CD4-positive, CD25-positive, alpha-beta regulatory T cell (primary cell): ENCODE measurements at places on chromosomes 5 and 9. TPM values are rescaled to one million over a fixed set of nuclear protein-coding genes. Genes with fewer than 3 reads are reported as not detected.
A peak's percentile ranks its signal among the peaks of the same experiment; 100 is the strongest.

- DNase-seq, result no peak
- H3K36me3 ChIP-seq, result no peaks in the 10 kb centered on the region
- H3K27me3 ChIP-seq, result no peaks in the 10 kb centered on the region
- H3K4me3 ChIP-seq, result no peak overlapping the region
- no peak overlapping the region for H3K27ac ChIP-seq
Observed at GRCh38 chr9:132708769-132709430, 38.6 kb downstream of the GTF3C4 start.

GRCh38 chr9:131666774-131667173 lies 73.1 kb downstream of the RAPGEF1 start:
- peak overlapping the region; percentile 95 for H3K27ac ChIP-seq
- peaks cover 81% of the 10 kb centered on the region for H3K4me1 ChIP-seq
- peak overlapping the region; percentile 31 for H3K4me3 ChIP-seq
- no peaks in the 10 kb centered on the region for H3K36me3 ChIP-seq
- no peak for DNase-seq
- H3K27me3 ChIP-seq, result no peaks in the 10 kb centered on the region

PNPLA7 gene
- 12.4 TPM for total RNA-seq

DNA sequence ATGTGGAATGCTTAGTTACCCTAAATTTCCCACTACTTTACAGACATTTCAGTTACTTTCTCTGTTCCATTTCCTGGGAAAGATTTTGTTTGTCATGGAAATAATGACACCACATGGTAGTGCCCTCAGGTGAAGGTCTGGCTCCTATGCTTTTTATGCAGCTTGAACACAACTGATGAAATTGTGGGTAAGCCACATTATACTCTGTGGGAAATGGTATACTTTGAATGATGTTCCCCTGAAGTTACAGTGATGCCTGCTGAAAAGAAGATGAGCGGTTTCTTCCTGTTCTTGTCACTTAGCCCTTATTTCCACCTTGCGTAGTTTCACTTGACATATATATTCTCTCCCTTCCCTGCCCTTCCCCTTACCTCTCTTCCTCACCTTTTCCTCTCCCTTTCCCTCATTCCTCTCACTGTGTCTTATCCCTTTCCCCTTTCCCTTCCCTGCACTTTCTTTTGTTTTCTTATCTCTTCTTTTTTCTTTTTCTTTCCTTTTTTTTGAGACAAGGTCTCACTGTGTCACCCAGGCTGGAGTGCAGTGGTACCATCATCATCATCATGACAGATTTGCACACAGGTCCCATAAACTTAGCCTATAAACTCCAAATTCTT lies 280.8 kb upstream of the IL12B start:
- no peak overlapping the region for H3K4me3 ChIP-seq
- H3K27me3 ChIP-seq, result peaks cover 4% of the 10 kb centered on the region
- no peaks in the 10 kb centered on the region for H3K36me3 ChIP-seq
- H3K27ac ChIP-seq, result no peak overlapping the region
- DNase-seq, result no peak

DNA sequence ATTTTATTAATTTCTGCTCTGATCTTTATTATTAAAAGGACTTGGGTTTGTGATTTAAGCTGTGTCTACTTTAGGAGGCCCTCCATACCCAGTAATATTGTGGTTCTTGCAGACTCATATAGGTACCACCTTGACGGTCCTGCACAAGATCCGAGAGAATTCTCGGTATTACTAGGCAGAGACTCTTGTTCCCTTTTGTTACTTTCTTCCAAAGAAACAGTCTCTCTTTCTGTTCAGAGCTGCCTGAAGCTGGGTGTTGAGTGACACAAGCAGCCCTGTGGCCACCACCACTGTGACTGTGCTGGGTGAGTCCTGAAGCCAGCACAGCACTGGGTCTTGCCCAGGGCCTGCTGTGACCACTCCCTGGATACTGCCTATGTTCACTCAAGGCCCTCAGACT lies 666.6 kb downstream of the SEMA5A start:
- no peak overlapping the region for H3K4me3 ChIP-seq
- H3K4me1 ChIP-seq, result no peaks in the 10 kb centered on the region
- DNase-seq, result no peak
- no peaks in the 10 kb centered on the region for H3K27me3 ChIP-seq

DNA sequence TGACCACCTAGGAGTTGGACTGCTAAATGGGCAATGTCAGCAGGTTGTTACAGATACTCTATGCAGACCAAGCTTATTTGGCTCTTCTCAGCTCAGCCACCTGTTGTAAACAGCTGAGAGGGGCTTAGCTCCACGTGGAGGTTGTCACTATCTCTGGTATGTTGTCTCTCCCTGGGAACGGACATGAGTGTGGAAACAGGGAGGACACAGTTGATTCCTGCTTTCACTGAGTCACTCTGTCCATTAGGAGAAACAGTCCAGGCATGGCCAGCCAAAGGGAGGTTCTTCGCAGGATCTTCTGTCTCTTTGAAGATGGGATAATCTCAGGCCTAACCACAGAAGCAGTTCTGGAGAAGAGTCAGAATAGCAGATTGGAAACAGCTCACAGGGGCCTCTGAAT lies 121.2 kb downstream of the PALM2AKAP2 start:
- no peaks in the 10 kb centered on the region for H3K36me3 ChIP-seq
- no peaks in the 10 kb centered on the region for H3K4me1 ChIP-seq
- no peak overlapping the region for H3K27ac ChIP-seq
- no peak for DNase-seq

ALDH1B1 gene
- total RNA-seq, result 1.7 TPM

- peaks cover 23% of the 10 kb centered on the region for H3K4me1 ChIP-seq
- peaks cover 28% of the 10 kb centered on the region for H3K36me3 ChIP-seq
- no peak overlapping the region for H3K27ac ChIP-seq
- no peaks in the 10 kb centered on the region for H3K27me3 ChIP-seq
Observed at GRCh38 chr9:131590449-131590848, 45.1 kb downstream of the PRRT1B start.

DNA sequence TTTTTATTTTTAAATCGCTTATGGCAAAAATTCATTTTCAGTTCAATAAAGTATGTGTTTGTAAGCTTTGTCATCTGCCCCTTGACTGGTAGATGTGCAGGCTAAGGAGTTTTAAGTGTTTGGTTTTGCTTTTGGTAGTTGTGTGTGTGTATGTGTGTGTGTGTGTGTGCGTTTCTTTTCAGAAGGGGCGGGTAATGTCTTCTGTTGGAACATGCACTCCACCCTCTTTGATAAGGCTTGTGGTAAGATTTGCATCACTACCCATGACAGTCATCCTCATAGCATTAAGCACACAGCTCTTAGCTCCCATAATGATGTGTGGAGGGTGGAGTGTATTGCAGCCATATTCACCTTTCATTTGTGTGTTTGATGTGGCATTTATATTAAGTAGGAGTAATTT lies 92.1 kb upstream of the FSD1L start:
- H3K27ac ChIP-seq, result no peak overlapping the region
- peak; percentile 8 for DNase-seq
- peaks cover 3% of the 10 kb centered on the region for H3K36me3 ChIP-seq
- no peaks in the 10 kb centered on the region for H3K4me1 ChIP-seq

- no peak overlapping the region for H3K4me3 ChIP-seq
- no peak overlapping the region for H3K27ac ChIP-seq
- no peak for DNase-seq
- no peaks in the 10 kb centered on the region for H3K4me1 ChIP-seq
- no peaks in the 10 kb centered on the region for H3K27me3 ChIP-seq
- H3K36me3 ChIP-seq, result no peaks in the 10 kb centered on the region
Observed at GRCh38 chr9:136596630-136597031, 50.8 kb upstream of the NOTCH1 start.

ADAMTS12 gene
- not detected for total RNA-seq

DNA sequence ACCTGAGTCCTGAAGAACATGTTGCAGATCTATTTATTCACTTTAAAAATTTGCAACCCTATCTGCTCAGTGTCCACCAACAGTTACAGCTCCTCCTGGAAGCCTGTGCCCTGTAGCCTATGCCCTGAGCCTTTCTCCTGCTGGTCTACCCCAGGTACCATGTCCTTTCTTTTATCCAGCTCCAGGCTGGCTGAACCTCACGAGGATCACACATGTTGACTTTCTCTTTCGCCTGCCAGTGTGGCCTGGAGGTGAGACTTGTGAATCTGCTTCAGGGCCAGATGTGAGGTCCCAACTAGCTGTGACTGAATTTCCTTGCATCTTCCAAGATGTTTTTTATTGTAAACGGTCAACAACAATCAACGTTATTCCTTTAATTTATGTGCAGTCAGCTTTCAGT lies 70.7 kb downstream of the GDNF start:
- H3K27me3 ChIP-seq, result peaks cover 2% of the 10 kb centered on the region
- H3K27ac ChIP-seq, result no peak overlapping the region
- no peak overlapping the region for H3K4me3 ChIP-seq
- no peaks in the 10 kb centered on the region for H3K4me1 ChIP-seq
- no peak for DNase-seq

PCDHB7 gene
- total RNA-seq, result not detected

DNA sequence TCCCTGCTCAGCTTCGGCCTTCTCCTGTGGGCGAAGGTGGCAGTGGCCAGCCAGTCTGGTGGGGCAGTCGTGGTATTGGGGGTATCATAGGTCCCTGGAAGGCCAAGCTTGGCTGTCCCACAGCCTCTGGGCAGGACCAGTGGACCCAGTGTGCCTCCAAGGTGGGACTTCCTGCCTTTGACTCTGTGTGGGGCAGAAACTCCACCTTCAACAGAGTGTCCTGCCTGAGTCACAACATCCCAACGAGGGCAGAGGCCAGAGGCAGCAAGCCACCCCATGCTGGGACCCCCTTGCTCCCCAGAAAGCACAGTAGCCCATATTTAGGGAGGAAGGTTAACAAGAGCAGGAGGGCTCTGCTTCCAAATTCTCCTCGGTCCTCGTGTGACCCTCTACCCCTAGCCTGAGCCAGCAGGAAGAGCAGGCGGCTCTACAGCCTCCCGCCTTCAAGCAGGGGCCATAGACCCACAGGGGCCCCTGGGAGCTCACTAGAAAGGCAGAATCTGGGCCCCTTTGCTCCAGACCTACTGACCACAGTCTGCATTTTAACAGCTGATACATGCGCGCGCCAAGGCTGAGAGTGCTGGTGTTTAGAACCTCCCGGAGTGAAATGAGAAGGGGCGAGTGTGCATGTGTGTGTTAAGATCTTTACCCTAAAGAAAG lies 51.6 kb upstream of the FUBP3 start:
- H3K27me3 ChIP-seq, result no peaks in the 10 kb centered on the region
- no peaks in the 10 kb centered on the region for H3K4me1 ChIP-seq
- DNase-seq, result no peak
- H3K27ac ChIP-seq, result no peak overlapping the region

NIM1K gene
- total RNA-seq, result 0.67 TPM

DOK3 gene
- total RNA-seq, result 1.5 TPM

SGCD gene
- not detected for total RNA-seq

NDFIP1 gene
- total RNA-seq, result 109 TPM

INSL4 gene
- not detected for total RNA-seq

- no peaks in the 10 kb centered on the region for H3K36me3 ChIP-seq
- H3K27me3 ChIP-seq, result no peaks in the 10 kb centered on the region
- peak overlapping the region; percentile 90 for H3K4me3 ChIP-seq
Observed at GRCh38 chr5:66829826-66830225, 233.6 kb downstream of the MAST4 start.

FOXD4L3 gene
- not detected for total RNA-seq

SLCO4C1 gene
- total RNA-seq, result not detected

DNA sequence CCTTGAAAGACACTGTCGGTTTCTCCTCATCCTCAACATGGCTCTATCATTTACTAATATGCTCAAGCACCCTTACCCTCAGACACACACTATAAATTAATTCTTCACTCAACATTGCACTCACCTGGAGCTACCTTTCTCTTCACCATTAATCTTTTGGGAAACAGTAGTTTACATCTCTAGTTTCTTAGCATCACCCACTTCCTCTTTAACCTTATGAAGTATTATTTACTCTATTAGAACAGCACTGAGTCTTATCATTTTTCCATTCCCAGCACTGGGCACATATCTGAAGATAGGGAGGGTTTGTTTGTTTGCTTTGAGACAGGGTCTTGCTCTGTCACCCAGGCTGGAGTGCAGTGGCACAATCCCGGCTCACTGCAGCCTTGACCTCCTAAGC lies 213.5 kb downstream of the SMARCA2 start:
- H3K27ac ChIP-seq, result no peak overlapping the region
- no peaks in the 10 kb centered on the region for H3K27me3 ChIP-seq
- no peaks in the 10 kb centered on the region for H3K36me3 ChIP-seq
- no peak for DNase-seq
- no peak overlapping the region for H3K4me3 ChIP-seq

DNA sequence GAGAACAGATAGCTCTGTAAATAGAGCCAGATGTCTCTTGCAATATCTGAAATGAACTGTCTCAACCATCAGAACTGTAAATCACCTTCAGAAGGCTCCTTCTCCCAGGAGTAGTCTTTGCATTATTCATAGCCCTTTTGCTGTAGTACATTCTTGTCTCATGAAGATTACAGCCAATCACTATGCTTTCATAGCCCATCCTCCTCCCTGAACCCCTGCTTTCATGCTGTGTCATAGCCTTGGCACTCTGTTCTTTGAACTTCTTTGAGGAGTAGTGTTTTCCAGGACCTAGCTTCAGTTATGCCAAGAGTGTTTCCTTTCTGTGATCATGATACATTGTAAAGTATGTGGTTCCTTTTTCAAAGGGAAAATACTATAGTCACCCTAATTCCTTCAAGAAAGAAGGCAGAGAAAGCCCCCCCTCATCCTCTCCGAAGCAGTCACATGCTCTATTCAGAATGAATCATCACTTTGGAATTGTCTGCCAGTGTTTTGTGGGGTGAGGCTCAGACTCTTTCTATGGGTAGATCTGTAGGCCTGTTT lies 61.1 kb downstream of the GRIA1 start:
- H3K27me3 ChIP-seq, result no peaks in the 10 kb centered on the region
- H3K36me3 ChIP-seq, result no peaks in the 10 kb centered on the region
- DNase-seq, result no peak
- no peaks in the 10 kb centered on the region for H3K4me1 ChIP-seq
- no peak overlapping the region for H3K27ac ChIP-seq
- H3K4me3 ChIP-seq, result no peak overlapping the region
